ENCODE measurements at places on chromosomes 6 and 20. TPM values are rescaled to one million over a fixed set of nuclear protein-coding genes. Genes with fewer than 3 reads are reported as not detected.

DNA sequence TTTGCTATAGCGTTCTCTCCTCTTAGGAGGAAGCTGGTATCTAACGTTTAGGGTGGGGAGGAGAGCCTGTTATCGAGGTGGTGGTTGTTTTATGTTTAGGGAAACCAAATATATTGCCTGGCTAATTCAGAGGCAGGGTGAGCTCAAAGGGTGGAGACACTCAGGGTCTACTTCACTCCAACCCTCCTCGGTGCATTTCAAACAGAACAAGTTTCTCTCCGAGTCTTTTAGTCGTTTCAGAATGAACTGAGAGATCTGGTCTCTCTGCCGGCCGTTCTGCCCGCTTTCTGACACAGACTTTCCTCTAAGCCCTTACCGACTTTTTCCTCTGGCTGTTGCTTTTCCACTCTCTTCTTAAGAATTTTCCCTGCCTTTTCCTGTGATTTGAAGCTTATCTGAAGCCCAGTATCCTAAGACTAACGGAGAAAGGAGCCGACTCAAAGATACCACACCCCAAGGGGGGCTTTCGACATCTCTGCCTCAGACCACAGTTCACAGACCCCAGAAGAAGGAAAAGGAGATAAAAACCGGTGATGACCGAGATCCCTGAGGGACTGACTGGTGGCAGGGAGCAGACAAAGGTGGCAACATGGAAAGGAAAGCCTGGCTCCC lies 865 bp downstream of the STK38 start:
- H3K4me3 ChIP-seq, result peak overlapping the region; percentile 90
- H3K4me1 ChIP-seq, result peaks cover 18% of the 10 kb centered on the region
- peaks cover 3% of the 10 kb centered on the region for H3K36me3 ChIP-seq
- peak overlapping the region; percentile 96 for H3K27ac ChIP-seq
- H3K27me3 ChIP-seq, result no peaks in the 10 kb centered on the region

DNA sequence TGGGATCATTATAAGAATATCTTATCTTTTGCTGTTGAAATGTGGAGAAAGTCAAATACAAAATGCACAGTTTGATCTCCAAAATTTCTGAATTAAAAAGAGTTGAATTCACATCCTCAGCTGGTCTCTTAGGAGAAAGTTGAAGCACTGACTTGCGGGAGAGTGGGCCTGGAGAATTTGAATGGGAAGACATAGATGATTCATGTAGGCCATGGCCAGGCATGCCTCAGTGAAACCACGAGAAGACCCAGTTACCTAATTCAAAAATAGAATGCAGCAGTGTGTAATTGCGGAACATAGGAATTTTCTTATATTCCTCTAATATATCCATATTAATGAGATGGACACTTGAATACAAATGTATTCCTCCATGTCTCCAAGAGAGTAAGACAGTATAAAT lies 53.0 kb upstream of the DTNBP1 start:
- H3K27me3 ChIP-seq, result no peaks in the 10 kb centered on the region
- DNase-seq, result no peak
- H3K36me3 ChIP-seq, result no peaks in the 10 kb centered on the region
- H3K4me1 ChIP-seq, result no peaks in the 10 kb centered on the region
- H3K4me3 ChIP-seq, result no peak overlapping the region
- no peak overlapping the region for H3K27ac ChIP-seq

DNA sequence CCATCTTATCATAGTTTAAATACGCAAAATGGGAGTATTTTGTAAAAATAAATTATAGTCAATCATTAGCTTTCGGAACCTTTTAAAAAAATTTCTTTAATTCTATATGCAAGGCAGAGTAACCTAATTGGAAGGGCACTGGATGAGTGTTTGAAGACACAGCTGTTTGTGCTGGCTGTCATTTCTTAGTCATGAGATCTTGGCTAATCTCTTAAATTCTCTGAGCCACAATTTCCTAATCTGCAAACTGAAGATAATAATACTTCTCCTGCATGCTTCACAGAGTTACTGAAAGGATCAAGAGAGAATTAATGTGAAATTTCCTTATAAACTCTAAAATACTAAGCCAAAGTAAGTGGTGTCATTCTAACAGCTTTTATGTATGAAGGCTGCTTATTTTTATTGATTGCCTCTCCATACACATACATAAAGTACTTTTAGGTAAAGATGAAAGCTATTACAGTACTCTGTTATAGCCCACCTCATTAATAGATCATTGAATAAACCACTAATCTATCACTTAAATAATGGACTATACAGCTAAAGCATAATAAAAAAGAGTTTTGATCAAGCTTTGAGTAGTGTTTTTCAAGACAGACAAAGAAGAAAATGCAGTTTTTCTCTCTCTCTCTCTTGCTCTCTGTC lies 383.7 kb upstream of the IRAK1BP1 start:
- H3K4me1 ChIP-seq, result no peaks in the 10 kb centered on the region
- no peaks in the 10 kb centered on the region for H3K36me3 ChIP-seq
- H3K27ac ChIP-seq, result no peak overlapping the region
- no peaks in the 10 kb centered on the region for H3K27me3 ChIP-seq

DNA sequence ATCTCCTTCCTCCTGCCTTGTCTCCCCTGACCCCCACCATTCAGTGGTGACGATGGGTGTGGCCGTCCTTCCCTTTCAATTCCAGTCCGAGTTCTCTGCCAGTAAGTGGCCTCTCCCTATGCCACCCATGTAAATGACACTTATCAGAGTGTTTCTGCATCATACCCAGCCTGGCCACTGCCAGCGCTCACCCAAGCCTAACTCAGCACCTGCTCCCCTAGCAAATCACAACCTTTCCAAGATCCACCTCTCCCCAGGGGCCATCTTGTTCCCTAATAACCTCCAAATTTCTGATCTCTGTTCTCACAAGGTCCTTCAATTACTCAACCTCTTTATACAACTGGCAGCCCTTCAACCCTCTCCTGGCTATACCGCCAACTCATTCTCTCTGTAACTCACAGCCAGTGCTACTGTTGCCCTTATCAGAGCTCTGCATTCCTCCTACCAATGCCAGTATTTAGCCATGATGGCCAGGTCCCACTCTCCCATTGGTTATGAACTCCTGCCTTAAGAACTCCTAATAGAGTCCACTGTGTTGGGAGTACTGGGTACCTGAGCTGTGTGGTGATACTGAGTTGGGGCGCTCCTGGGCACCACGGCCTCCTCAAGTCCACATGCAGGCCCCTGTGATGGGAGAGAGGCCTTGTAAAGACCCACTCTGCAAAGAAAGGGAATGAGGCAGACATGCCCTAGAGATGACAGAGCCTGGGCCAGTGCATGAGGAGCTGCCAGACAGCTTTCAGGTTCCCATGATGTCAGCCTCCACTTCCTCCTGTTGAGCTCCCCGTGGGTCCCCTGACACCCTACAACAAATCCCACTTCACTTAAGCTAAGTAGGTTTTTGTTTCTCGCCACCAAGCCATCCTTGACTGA lies 187.4 kb upstream of the RREB1 start:
- no peak overlapping the region for H3K4me3 ChIP-seq
- H3K27me3 ChIP-seq, result no peaks in the 10 kb centered on the region
- H3K4me1 ChIP-seq, result peaks cover 4% of the 10 kb centered on the region
- no peak overlapping the region for H3K27ac ChIP-seq

DNA sequence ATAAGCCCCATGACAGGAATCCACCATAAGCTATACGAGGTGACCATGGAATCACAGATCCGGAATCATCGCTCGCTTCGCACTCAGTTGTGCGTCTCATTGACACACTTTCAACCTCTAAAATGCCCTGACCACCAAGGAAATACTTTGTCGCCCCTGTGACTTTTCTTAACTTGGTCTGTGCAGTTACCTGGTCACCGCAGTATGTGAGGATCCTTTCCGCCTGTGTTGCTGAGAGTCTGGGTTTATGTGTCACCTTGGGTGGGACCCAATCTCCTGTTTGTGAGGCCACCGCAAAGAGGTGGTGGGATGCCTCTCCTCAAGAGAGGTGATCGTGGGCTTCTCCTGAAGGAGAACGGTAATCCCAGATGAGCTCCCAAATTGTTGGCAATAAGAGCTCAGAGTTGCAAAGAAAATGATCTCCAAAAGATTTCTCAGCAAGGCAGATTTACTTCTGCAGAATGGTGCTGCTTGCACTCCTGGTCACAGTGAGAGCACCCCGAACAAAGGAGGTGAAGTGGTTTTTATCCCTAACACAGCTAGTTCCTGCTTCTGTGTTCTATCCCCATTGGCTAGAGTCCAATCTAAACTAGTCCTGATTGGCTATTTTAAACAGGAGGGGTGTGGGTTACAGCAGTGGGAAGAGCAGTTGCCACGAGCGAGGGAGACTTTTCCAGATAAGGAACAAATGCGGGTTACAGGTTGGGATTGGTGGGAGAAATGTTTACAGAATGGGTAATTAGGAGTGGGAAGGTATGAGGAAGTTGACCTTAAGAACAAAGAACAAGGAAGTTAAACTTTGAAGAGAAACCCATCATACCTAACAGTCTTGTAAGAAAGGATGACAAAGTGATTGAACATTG lies 9.1 kb upstream of the ZNFX1 start:
- no peak overlapping the region for H3K4me3 ChIP-seq
- H3K27me3 ChIP-seq, result no peaks in the 10 kb centered on the region
- DNase-seq, result no peak
- H3K27ac ChIP-seq, result peak overlapping the region; percentile 75
- H3K4me1 ChIP-seq, result peaks cover 61% of the 10 kb centered on the region
- H3K36me3 ChIP-seq, result peaks cover 100% of the 10 kb centered on the region

DNA sequence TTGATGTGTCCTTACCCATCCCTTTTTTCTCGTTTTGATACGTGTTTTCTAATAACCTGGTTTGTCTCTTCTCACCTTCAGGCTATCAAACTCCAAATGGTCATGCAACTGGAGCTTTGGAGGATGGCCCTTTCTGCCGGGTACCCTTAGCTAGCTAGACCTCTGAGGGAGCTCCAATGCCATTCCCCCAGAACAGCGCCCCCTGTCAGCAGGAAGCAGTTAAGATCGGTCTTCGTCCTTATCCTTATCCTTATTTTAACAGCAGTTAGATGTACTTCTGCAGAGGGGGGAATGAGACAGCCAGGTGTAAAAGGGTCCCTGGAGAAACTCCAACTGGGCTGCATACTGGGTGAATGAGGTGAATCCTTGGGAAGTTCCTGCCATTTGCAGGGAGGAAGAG lies 37.2 kb downstream of the SEL1L2 start:
- H3K27me3 ChIP-seq, result no peaks in the 10 kb centered on the region
- DNase-seq, result no peak
- no peak overlapping the region for H3K4me3 ChIP-seq
- no peak overlapping the region for H3K27ac ChIP-seq

DNA sequence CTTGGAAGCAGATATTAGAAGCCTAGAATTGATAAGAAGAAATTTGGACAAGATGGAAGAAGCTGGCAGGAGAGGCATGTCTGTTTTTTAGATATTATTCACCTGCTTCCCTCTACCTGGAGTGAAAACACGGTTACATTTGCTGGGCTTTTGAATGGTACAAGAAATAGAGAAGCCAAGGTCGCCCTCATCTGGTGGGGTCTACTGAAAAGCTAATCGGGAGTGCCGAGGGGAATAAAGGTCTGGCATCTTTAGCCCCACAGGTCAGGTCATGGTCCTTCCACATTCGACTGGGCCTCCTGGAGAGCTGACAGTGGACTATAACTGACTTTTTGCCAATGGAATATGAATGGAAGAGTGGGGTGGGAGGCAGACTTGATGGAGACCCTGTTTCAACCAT lies 4.6 kb upstream of the C2 start:
- H3K36me3 ChIP-seq, result no peaks in the 10 kb centered on the region
- peaks cover 16% of the 10 kb centered on the region for H3K4me1 ChIP-seq
- H3K4me3 ChIP-seq, result no peak overlapping the region
- no peak overlapping the region for H3K27ac ChIP-seq
- DNase-seq, result no peak
- no peaks in the 10 kb centered on the region for H3K27me3 ChIP-seq

DNA sequence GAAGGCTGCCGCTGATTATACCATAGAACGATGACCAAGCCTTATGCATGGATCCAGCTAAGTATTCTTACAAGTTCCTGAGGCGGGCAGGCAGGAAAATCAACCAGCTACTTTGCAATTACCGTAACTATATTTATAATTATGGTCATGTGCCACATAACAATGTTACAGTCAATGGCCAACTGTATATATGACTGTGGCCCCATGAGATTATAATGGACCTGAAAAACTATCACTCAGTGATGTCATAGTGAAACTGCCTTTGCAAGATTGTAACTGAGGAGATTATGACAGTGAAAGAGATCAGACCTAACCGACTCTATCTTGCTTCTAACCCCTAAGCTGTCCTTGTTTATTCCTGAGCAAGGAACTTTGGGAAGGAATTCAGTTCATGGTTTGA lies 33.1 kb upstream of the FAM135A start:
- H3K36me3 ChIP-seq, result no peaks in the 10 kb centered on the region
- no peaks in the 10 kb centered on the region for H3K4me1 ChIP-seq
- H3K4me3 ChIP-seq, result no peak overlapping the region
- no peaks in the 10 kb centered on the region for H3K27me3 ChIP-seq
- H3K27ac ChIP-seq, result no peak overlapping the region

GRCh38 chr6:168332020-168332419 lies 12.4 kb upstream of the DACT2 start:
- H3K27ac ChIP-seq, result no peak overlapping the region
- no peaks in the 10 kb centered on the region for H3K27me3 ChIP-seq
- no peaks in the 10 kb centered on the region for H3K4me1 ChIP-seq
- DNase-seq, result no peak
- no peaks in the 10 kb centered on the region for H3K36me3 ChIP-seq
- H3K4me3 ChIP-seq, result no peak overlapping the region

GRCh38 chr20:9374480-9374879 lies 139.9 kb upstream of the LAMP5 start:
- H3K4me1 ChIP-seq, result no peaks in the 10 kb centered on the region
- H3K4me3 ChIP-seq, result no peak overlapping the region
- H3K27ac ChIP-seq, result no peak overlapping the region
- no peaks in the 10 kb centered on the region for H3K36me3 ChIP-seq
- no peaks in the 10 kb centered on the region for H3K27me3 ChIP-seq

- no peak for DNase-seq
- no peaks in the 10 kb centered on the region for H3K36me3 ChIP-seq
- no peak overlapping the region for H3K4me3 ChIP-seq
- H3K27ac ChIP-seq, result no peak overlapping the region
Measured at GRCh38 chr6:127389706-127390105, 46.3 kb upstream of the ECHDC1 start.

- no peaks in the 10 kb centered on the region for H3K27me3 ChIP-seq
- H3K36me3 ChIP-seq, result no peaks in the 10 kb centered on the region
- H3K4me3 ChIP-seq, result no peak overlapping the region
- no peak for DNase-seq
- no peak overlapping the region for H3K27ac ChIP-seq
- no peaks in the 10 kb centered on the region for H3K4me1 ChIP-seq
Measured at GRCh38 chr6:110549277-110549676, 72.9 kb upstream of the SLC22A16 start.

- DNase-seq, result no peak
- no peak overlapping the region for H3K4me3 ChIP-seq
- no peaks in the 10 kb centered on the region for H3K4me1 ChIP-seq
Measured at GRCh38 chr6:138092686-138093085, 14.5 kb downstream of the PERP start.

GRCh38 chr6:146341493-146342230 lies 202.0 kb upstream of the RAB32 start:
- no peaks in the 10 kb centered on the region for H3K27me3 ChIP-seq
- no peak overlapping the region for H3K4me3 ChIP-seq
- peaks cover 5% of the 10 kb centered on the region for H3K4me1 ChIP-seq
- H3K27ac ChIP-seq, result no peak overlapping the region

GRCh38 chr20:17530153-17530552 lies 1.0 kb downstream of the BFSP1 start:
- peaks cover 6% of the 10 kb centered on the region for H3K4me1 ChIP-seq
- no peak overlapping the region for H3K4me3 ChIP-seq
- no peak overlapping the region for H3K27ac ChIP-seq
- no peak for DNase-seq
- no peaks in the 10 kb centered on the region for H3K36me3 ChIP-seq

TNF gene
- 0.29 TPM for total RNA-seq

RAMACL gene
- 6.0 TPM for total RNA-seq

WFDC2 gene
- 258 TPM for total RNA-seq

TNFRSF6B gene
- 17.6 TPM for total RNA-seq

DSP gene
- total RNA-seq, result 15.1 TPM

TRIM10 gene
- total RNA-seq, result not detected

MEI4 gene
- total RNA-seq, result not detected

Data from left lung (tissue), 14 donors.